ENCODE measurements at places on chromosomes 16 and 17.

DNA sequence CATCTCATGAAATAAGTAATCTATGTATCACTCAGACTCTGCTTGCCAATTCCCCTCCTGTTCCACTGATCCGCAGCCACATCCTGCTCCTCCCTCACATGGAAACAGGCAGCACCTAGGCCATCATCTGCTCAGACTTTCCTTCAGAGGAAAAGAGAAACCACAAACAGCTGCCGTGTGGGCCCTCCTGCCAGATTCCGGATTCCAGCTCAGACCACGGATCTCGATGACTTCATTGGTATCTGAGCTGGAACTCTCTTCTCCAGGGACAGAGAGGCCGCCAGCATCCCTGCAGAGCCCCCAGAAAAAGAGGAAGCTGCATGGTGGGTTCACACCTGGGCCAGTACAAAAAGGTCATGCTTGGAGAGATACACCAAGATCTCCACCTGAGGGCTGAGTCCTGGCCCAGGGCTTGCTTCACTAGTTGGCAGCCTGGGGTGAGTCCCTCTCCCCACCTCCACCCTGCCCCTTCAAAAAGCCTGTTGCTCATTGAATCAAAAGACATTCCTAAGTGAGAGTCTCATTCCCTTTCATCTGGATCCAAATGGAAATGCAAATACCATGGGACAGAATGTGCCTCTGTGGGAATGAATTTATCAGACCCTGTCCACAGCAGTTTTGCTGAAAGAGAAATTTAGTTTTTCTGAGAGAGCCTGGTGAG is 47.2 kb downstream of the HOXB1 start:
- DNase-seq = no peak

DNA sequence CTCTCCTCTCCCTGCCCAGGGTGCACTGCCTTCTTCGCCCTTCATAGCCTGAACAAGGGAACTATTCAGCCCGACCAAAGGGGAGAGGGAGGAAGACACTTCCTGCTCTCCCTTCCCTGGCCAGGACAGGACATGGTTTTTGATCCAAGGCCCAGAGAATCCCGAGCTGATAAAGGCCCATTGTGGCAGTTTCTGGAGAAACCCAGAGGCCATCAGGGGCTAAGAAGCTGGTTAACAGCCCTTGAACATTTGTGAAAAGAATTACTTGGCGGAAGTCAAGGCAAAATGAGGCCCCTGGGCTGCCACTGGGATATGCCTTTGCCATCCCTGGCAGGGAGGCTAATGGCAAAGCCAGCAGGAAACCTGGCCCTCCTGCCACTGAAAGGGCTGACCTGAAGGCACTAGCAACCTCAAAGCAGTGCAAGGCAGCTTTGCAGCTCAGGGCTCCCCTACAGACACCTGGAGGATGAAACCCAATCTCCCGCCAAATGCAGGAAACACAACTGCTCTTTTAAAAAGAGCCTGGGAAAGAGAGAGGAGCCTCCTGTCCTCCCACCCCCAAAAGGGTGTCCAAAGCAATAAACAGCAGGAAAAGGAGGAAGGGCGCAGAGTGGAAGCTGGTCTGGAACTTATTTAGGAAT is 12.6 kb downstream of the PHB1 start:
- no peak for DNase-seq

DNA sequence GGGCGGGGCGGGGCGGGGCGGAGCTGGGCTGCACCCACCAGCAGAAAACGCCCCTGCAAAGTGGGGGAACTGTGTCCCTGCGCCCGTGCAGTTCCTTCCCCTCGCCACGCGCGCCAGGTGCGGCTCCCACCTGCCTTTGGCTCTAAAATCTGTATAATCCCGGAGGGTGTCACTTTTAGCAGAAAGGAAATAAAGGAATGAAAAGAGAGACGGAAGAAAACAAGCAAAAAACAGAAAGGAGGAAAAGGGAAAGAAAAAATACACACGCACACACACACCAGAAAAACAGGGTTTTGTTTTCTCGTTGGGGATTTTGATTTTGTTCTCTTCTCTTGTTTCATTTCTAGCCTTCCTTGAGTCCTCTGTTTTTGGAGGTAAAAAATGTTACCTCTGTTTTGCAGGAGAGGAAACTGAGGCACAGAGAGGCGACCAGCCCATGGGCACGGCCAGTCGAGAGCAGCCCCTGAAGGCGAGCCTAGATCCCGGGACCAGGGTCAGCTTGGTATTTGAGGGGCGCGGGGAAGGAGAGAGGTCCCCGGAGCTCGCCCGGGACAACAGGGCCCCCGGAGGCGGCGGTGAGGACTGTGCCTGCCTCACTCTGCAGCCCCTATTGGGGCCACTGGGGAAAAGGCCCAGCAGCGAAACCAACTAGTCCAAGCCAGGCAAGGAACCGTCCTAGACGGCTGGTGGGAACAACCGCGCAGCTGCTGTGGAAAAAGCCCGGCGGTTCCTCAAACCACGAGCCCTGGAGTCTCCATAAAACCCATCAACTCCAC is 594 bp upstream of the CARHSP1 start:
- no peak for DNase-seq

DNA sequence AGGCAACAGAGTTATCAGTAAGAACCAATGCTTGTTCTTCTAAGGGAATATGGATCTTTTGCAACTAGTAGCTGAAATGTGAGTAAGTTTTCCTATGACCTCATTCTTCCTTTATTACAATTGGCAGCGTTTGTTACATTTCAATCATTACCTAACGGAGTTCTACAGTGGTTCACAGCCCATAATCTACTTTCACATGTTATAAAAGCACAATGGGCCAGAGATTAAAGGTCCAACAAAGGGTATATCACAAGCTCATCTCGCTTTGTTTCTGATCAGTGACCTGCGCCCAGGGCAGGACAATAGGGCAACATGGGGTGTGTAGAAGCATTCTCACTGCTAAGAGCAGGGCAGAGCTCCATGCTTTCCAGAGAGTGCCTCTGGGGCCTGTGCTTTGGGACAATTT is 279.9 kb upstream of the DYNLRB2 start:
- no peak for DNase-seq

- no peak for DNase-seq
Observed at GRCh38 chr17:39027455-39028035, 60.3 kb upstream of the FBXO47 start.

DNA sequence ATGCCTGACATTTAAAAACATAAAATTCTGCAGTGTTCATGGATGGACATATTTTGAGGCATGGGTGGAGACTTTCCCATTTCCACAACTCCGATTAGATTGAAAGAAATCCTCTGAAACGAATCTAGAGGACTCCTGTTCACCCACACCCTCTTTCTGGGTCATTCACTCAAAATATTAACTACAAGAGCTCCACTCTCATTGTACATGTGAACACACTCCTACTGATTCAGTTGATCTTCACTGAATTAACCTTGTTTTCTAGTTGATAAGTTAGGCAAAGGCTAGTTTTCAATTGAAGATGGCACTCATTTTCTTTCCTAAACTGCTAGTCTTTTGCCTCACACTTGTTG is 44.1 kb downstream of the GRB7 start:
- DNase-seq = no peak

- no peak for DNase-seq
Observed at GRCh38 chr17:38558728-38559050, 47.1 kb downstream of the SRCIN1 start.

- DNase-seq = no peak
Observed at GRCh38 chr16:57619133-57619605, 9.3 kb upstream of the ADGRG1 start.

- DNase-seq = no peak
Observed at GRCh38 chr16:79393127-79393526, 207.4 kb downstream of the MAF start.

DNA sequence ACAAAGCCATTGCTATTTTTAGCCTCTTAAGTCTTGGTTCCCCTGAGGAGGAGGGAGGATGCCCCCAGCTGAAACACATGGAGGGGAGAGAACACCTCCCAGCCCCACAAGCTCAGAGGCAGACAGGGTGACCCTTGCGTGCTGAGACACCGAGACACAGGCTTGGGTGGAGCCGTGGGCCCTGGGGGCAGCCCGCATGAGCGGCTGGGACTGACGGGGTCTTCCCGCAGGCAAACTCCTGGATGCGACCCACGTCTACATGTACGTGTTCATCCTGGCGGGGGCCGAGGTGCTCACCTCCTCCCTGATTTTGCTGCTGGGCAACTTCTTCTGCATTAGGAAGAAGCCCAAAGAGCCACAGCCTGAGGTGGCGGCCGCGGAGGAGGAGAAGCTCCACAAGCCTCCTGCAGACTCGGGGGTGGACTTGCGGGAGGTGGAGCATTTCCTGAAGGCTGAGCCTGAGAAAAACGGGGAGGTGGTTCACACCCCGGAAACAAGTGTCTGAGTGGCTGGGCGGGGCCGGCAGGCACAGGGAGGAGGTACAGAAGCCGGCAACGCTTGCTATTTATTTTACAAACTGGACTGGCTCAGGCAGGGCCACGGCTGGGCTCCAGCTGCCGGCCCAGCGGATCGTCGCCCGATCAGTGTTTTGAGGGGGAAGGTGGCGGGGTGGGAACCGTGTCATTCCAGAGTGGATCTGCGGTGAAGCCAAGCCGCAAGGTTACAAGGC is 9.8 kb downstream of the SLC16A3 start:
- no peak for DNase-seq

GRCh38 chr17:50059256-50059655 is 3.3 kb downstream of the ITGA3 start:
- DNase-seq = no peak

DNA sequence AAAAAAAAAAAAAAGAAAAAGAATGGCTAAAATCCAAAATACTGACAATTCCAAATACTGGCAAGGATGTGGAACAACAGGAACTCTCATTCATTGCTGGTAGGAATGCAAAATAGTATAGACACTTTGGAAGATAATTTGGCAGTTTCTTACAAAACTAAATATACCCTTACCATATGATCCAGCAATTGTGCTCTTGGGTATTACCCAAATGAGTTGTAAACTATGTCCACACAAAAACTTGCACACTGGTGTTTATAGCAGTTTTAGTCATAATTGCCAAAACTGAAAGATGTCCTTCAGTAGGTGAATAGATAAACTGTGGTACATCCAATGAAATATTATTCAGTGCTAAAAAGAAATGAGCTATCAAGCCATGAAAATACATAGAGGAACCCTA is 8.5 kb upstream of the MEIOC start:
- no peak for DNase-seq

DNA sequence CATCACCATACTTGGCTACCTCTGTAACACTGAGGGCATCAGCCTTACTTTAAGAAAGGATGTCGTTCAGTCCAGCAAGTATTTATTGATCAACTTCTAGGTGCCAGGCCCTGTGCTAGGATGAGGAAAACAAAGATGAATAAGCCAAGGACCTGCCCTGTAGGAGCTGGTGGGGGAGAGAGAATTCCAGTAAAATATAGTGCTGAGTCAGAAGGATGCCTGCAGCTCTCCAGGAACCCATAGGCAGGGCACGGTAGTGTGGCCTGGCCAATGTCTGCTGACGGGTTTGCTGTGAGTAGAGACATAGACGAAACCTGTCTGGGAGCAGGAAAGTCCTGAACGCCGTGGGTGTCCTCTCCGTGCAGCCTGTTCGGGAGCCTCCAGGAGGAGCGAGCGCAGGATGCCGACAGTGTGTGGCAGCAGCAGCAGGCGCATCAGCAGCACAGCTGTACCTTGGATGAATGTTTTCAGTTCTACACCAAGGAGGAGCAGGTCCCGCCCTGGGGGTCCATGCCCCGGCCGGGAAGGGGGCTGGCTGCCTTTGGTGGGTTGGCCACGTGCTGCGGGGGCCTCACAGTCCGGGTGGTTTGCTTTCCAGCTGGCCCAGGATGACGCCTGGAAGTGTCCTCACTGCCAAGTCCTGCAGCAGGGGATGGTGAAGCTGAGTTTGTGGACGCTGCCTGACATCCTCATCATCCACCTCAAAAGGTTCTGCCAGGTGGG is 55.6 kb downstream of the USP43 start:
- no peak for DNase-seq

DNA sequence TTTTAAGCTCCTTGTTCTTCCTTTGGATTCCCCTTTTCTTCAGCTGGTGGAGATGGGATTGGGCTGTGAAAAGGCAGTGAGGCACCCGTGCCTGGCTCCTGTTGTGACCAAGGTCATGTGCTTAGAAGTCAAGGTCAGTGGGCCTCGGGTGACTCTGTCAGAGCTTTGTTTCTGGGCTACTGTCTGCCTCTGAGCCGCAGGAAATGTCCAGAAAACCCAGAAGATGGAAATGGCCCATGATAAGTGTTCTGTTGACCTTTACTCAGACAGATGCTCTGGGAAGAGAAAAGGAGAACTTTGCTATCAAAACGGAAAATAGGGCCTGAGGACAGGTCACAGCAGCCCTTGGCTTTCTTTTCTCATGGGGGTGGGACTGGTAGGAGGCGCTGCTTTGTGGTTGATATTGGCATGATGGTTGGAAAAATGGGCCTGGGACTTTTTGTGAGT is 2.9 kb downstream of the ABCC1 start:
- DNase-seq = no peak

DNA sequence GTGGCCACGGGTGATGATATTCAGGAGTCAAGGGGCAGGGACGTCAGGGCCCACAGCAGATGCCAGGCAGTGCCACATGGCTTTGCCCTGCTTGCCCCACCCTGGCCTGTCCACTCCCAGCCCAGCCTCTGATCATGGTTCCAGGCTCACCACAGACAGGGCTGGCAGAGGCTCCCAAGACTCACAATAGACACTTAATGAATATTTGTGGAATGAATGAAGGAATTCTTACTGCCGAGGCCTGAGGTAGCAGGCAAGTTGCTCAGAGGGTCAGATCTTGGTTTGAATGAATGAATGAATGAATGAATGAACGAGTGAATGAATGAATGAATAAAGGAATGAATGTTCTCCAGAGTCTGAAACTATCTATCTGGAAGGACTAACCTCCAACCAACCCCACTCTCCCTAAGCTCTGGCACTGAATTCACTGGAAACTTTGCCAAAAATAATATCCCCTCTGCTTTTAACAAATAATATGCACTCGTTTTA is 60.9 kb downstream of the RAI1 start:
- no peak for DNase-seq

DNA sequence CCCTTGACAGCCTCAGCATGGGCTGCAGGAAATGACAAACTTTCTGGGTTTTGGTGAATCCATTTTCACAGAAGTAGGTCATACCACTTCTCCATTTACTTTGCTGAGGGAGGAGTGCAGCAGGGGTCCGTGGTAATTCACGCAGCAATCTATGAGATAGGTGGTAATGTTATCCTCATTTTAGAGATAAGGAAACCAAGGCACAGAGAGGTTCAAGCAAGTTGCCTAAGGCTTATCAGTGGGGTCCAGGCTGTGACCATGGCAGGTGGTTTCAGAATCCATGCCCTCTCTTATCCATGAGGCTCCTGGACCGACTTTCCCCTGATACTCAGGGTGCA is 12.6 kb downstream of the TBX4 start:
- no peak for DNase-seq

DNA sequence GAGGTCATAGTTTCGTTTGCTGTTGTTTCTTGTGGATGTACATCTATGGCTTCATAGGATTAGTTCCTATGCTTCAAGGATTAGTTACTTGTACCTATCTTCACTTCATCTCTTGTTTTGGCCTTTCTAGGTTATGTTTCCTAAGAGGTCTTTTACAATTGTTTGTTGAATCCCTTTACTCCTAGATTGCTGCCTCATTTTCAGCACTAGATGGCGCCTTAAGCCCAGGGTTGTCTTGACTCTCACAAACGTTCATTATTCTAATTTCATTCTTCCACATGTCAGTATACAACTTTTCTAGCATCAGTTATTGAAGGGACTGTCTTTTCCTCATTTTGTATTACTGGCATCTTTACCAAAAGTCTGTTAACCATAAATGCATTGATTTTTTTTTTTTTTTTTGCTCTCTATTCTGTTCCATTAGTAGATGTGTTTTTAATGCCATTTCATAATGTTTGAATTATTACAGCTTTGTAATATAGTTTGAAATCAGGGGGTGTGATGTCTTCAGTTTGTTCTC is 45.0 kb upstream of the NACA2 start:
- peak; percentile 42 for DNase-seq

- no peak for DNase-seq
Observed at GRCh38 chr17:75630071-75630917, 2.9 kb upstream of the SMIM5 start.

- no peak for DNase-seq
Observed at GRCh38 chr16:85395913-85396878, 216.9 kb upstream of the GSE1 start.
